ENCODE measurements at places on chromosomes 12 and 14. TPM values are rescaled to one million over a fixed set of nuclear protein-coding genes. Genes with fewer than 3 reads are reported as not detected.

SELPLG gene
- total RNA-seq, result 1.3 TPM

PLXNC1 gene
- 0.97 TPM for total RNA-seq

IAPP gene
- total RNA-seq, result not detected

INF2 gene
- total RNA-seq, result 68.7 TPM

STAC3 gene
- total RNA-seq, result 1.3 TPM

AHSA1 gene
- total RNA-seq, result 88.9 TPM

PLEKHG7 gene
- total RNA-seq, result not detected

SDR9C7 gene
- total RNA-seq, result not detected

SOAT2 gene
- total RNA-seq, result not detected

C12orf50 gene
- total RNA-seq, result not detected

TUBA1B gene
- total RNA-seq, result 1,471 TPM

CCDC175 gene
- total RNA-seq, result not detected

TCL1B gene
- not detected for total RNA-seq

ZNF84 gene
- total RNA-seq, result 23.2 TPM

VDR gene
- 8.2 TPM for total RNA-seq

SLCO1B1 gene
- not detected for total RNA-seq

CLEC7A gene
- total RNA-seq, result under 0.01 TPM

RPGRIP1 gene
- not detected for total RNA-seq
